ENCODE measurements at places on chromosomes 7 and 10.
A peak's percentile ranks its signal among the peaks of the same experiment; 100 is the strongest.

DNA sequence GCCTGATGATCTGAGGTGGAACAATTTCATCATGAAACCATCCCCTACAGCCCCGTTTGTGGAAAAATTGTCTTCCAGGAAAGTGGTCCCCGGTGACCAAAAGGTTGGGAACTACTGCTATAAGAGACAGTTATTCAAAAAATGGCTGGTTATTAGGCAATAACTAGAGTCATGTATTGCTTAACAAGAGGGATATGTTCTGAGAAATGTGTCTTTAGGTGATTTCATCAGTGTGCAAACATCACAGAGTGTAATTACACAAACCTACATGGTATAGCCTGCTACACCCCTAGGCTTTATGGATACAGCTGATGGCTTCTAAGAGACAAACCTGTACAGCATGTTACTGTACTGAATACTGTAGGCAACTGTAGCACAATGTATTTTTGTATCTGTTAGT, 71.3 kb upstream of the CSTF2T start:
- no peak for DNase-seq

GRCh38 chr10:48931188-48931587, 8.5 kb downstream of the LRRC18 start:
- no peak for DNase-seq

DNA sequence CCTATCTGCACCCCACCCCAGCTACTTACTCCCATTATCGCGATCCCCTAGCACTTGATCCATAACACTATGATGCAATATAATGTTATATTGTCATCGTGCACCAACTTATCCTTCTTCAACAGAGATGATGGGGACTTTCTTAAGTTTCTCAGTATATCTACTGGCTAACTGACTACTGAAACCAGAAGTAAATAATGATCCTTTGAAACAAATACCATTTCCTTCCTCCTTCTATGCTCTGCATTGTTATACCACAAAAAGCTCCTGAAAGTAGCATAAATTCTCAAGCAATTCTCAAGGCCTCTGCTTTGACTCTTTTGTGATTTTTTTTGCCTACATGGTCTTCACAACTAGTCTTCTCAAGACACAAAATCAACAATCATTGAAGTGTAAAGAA, 68.9 kb downstream of the HTR7 start:
- DNase-seq: no peak

DNA sequence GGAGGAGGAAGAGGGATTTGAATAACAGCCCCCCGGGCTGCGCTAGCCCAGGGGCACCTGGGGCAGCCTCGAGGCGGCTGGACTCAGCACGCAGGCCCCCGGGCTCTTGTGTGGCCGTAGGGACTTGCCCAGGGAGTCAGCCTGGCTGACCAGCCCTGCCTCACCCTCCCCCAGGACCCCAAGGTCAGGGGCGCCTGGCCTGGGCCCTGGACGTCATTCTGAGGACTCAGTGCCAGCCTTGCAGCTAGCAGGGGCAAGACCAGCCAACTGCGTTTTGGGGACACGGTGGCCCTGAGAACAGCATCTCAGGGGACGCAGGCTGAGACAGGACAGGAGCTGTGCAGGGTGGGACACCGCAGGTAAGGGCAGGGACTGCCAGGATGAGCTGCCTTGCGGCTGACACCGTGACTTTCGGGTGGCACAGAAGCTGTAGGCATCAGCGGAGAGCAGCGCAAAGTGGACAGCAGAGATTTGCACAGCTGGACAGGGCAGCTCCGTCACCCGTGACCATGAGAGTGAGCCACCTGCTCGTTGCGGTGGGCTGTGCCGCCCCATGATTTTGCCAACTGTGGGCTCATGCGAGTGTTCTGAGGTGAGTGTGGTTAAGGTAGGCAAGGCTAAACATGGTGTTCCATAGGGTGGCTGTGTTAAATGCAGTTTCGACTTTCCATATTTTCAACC, 48.1 kb upstream of the UBE3C start:
- no peak for DNase-seq

DNA sequence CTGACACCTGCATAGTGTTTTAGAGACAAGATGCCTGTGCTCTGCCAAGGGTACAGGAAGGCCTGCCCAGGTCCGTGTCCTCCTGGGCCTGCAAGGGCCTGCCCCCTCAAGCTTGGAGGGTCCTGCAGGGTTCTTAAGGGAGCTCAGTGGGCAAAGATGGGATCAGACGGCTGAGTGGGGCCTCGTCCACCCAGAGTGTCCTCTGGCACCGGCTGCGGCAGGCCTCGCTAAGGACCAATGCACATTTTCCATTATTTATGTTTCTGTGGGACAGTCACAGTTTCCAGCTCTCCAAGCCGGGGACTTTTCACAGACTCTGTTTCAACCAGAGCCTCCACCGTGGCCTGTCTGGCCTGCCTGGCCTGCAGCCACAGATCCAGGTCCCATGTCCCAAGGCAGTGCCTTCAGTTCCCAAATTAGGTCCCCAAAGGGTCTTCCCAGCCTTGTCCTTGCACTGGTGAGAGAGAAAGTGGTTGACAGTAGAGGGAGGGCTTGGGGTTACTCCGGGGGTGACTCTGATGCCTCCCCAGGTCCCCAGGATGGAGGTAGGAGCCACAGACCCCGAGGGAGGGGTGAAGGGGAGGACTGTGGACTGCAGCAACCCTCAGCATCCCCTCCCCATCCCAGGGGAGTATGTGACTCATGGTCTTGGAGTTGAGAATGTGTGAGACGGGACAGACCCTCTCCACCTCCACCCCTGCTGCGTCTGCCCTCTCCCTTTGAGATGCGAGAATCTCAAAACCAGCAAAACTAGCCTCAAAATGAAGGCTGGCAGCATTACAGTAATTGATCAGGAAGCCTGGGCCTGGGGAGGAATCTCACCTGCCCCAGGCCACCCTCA, 14.8 kb downstream of the MYL10 start:
- DNase-seq: peak; percentile 23

- peak; percentile 34 for DNase-seq
These were observed 74.2 kb upstream of the ANLN start for GRCh38 chr7:36315309-36315944.

DNA sequence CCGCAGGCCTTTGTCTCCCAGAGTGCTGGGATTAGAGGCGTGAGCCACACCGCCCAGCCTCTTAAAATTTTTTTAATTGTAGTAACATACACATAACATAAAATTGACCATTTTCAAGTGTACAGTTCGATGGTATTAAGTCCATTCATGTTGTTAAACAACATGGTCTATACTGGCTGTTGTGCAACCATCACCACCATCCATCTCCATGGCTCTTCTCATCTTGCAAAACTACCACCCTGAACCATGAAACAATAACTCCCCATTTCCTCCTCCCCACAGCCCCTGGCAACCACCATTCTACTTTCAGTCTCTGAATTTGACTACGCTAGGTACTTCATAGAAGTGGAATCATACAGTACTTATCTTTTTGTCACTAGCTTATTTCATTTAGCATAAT, 7.9 kb upstream of the ZFYVE27 start:
- no peak for DNase-seq

DNA sequence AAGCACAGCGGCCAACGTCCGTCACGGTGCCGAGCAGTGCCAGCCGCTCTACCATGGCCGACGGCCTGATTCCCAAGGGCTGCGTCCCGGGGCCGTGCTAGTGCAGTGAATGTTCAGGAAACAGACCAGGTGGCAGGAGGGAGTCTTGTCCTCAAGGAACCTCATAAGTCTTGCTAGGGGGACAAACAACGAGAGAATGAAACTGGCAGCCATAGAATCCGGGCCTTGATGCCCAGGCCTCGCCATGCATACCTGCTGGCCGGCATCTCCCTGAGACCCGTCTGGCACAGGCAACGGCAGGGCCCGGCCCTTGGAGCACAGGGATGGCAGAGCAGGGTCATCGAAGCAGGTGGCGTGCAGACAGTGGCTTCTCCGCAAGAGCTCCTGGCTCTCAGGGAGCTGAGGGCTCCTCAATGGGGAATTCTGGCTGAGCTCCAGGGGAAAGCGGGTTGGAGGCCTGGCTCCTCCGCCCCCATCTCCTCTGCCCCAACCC, 58.8 kb downstream of the DIP2C start:
- no peak for DNase-seq

DNA sequence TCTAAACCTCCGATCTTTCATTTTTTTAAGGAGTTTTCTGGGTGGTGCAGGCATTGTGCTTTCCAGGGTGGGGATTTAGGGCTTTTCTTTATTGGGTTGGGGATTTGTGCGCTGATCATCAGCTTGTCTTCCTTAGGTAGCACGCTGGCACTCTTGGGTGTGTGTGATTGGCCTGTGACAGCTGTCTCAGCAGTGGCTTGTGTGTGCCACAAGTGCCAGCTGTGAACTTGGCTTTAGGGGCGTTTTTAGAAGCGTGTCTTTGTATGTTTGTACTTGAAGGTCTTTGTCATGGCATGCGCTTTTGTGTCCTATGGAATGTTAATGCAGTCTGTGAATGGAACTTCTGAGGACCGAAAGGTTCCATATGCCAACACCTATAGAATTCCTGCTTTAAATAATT, 788 bp downstream of the AKAP9 start:
- DNase-seq: peak; percentile 39

All from EH (cell line).